H7 (cell line): ENCODE measurements at places on chromosomes 13 and 19.

- no peak for DNase-seq
Measured at GRCh38 chr13:79530270-79530669, 49.3 kb downstream of the NDFIP2 start.

DNA sequence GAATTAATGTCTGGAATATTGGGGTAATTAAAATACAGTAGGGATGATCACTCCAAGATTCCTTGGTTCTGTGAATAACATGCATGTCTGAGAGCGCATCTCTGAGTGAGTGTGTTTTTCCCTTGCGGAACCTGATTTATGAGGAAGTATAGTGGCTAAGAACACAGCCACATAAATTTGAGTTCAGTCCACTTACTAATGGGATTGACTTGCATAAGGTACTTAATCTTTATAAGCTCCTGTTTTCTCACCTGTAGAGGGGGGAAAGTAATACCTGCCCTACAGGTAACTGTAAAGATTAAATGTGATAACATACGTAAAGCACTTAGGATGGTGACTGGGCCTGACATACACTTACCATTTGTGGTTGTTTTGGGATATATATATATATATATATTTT lies 60.8 kb downstream of the KLF5 start:
- DNase-seq: no peak

DNA sequence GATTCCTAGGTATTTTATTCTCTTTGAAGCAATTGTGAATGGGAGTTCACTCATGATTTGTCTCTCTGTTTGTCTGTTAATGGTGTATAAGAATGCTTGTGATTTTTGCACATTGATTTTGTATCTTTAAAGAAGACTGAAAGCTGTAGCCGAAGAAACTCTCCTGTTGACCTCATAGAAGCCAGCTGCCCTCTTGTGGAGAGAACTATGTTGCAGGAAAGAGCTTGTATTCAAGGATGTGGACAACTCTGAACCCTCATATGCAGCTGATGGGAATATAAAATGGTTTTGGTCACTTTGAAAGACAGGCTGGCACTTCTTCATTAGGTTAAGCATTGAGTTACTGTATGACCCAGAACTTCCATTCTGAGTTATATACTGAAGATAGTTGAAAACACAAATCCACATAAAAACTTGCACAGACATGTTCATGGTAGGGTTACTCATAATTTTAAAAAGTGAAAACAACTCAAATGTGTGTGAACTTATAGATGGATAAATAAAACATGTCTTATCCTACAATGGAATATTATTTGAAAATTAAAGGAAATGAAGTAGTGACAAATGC lies 65.8 kb upstream of the SLITRK6 start:
- peak; percentile 20 for DNase-seq

DNA sequence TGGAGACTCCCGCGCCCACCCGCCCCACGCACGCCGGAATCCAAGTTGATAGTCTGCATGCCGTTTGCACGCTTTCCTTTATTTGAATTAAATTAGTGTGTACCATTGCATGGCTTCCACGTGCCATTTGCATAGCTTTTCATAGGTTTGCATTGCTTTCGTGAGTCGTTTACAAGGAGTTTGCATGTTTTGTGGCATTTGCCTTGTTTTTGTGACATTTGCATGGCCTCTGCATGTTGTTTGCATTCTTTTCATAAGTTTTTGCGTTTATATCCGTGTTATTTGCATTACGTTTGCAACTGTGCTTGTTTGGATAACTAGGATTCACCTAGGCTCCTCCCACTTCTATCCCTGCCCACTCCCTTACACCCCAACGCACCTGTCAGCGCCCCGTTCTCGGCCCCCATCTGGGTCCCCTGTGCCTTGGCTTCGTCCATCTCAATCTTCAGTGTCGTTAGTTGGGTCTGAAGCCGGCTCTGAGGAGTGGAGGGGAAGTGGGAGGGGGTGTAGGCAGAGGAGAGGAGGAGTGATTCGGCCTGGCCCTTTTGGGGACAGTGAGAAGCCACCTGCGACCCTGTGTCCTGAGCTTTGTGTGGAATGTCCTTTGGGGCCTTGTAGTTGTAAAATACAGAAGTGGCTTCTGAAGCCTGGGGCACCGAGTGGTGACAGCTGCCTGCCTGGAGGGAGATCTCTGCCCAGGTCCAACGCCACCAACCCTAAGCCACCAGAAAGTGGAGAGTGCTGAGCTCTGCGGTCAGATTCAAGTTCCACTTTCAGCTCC lies 2.4 kb downstream of the CCDC194 start:
- DNase-seq: peak; percentile 78

DNA sequence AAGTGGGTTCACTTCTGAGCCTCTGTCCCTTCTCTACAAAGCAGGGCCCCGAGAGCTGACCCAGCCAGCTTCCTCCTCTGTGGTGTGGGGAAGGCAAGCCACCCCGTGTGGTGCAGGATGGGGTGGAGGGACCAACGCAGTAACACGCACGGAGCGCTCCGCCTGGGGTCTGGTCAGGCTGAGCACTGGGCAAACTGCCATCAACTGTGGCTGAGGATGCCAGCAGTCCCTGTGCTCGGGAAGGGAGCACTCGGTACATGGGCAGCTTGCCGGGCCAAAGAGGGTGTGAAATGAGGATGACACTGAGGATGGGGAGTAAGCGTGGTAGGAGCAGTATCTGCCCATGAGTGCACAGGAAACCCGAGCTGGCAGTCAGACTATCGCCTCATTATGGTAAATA lies 7.6 kb upstream of the GMIP start:
- DNase-seq: peak; percentile 38

- peak; percentile 71 for DNase-seq
Measured at GRCh38 chr13:98839856-98840769, 87.6 kb upstream of the SLC15A1 start.

DNA sequence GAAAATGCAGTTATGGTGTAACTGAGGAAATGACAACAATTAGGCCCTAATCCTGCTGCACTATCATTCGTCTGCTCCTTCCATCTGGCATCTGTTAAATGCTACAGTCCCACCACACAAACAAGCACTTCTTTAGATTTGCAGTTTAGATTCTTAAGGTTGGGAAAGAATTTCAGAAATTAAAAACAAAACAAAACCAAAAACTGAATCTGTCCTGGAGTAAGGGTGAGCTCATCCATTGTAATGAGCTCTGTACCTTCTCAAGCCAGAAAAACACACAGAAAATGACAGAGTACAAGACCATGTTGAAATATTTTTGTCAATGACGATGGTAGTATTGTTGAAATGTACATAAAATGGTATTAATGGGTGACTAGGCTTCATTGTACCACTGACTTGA lies 28.3 kb downstream of the SMAD9 start:
- no peak for DNase-seq

- DNase-seq: no peak
Measured at GRCh38 chr13:77430377-77430951, 103.6 kb upstream of the MYCBP2 start.

GRCh38 chr13:99991013-99991827 lies 9.6 kb downstream of the ZIC2 start:
- DNase-seq: peak; percentile 81

DNA sequence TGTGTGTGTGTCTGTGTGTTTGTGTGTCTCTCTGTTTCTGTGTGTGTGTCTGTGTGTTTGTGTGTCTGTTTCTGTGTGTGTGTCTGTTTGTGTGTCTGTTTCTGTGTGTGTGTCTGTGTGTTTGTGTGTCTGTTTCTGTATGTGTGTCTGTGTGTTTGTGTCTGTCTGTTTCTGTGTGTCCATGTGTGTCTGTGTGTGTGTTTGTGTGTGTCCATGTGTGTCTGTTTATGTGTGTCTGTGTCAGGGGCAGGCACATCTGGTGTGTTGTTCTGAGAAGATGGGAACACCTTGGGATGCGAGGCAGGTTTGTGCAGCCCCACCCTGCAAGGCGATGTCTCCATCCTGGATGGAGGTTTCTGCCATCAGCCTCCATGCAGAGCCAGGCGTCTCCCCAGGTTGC lies 275.8 kb upstream of the SOX1 start:
- no peak for DNase-seq
